ENCODE measurements at places on chromosomes 11 and 22.

DNA sequence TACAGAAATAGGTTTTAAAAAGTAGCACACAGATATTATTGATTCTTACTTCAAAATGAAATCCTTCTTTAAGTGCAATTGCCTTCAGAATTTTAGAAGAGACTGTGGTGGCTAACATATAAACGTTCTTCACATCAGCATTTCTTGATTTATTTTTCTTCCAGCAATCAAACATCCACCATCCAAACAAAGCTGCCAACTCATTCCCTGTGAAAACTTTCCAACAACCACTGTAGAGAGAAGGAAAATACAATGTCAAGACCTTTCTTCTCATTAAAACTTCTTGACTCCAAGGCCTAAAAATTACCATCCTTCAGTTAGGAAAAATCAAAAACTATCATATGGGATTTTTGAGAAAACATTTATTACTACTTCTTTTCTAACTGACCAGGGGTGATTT is 34.0 kb upstream of the P4HA3 start:
- no peak overlapping the region for H3K27ac ChIP-seq
- H3K27me3 ChIP-seq: no peaks in the 10 kb centered on the region
- peaks cover 17% of the 10 kb centered on the region for H3K36me3 ChIP-seq
- DNase-seq: no peak

GRCh38 chr11:107598225-107599139 is 7.5 kb downstream of the ELMOD1 start:
- H3K4me1 ChIP-seq: no peaks in the 10 kb centered on the region
- peaks cover 65% of the 10 kb centered on the region for H3K27me3 ChIP-seq
- H3K27ac ChIP-seq: no peak overlapping the region
- no peaks in the 10 kb centered on the region for H3K36me3 ChIP-seq
- no peak for DNase-seq
- no peak overlapping the region for H3K4me3 ChIP-seq

DNA sequence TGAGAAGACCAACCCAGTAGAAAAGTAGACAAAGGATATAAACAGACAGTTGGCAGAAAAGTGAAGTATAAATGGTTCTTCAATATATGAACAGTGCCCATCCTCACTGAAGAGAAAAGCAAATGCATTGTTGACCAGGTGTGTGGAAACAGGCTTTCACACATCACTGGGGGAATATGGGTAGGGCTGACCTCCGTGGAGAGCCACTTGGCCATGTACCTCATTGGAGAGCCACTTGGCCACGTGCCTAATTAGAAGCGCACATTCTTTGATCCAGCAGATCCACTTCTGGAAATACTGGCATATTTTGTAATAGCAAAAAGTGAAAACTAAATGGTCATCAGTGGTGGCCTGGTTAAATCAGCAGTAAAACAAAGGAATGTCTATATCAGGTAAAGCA is 43.2 kb downstream of the PPP6R3 start:
- no peak overlapping the region for H3K4me3 ChIP-seq
- H3K36me3 ChIP-seq: peaks cover 12% of the 10 kb centered on the region
- H3K27ac ChIP-seq: no peak overlapping the region
- H3K4me1 ChIP-seq: peaks cover 38% of the 10 kb centered on the region
- H3K27me3 ChIP-seq: no peaks in the 10 kb centered on the region

- H3K4me1 ChIP-seq: peaks cover 5% of the 10 kb centered on the region
- no peak for DNase-seq
- H3K36me3 ChIP-seq: no peaks in the 10 kb centered on the region
- no peak overlapping the region for H3K27ac ChIP-seq
- H3K4me3 ChIP-seq: no peak overlapping the region
These were observed 65.5 kb upstream of the EMID1 start for GRCh38 chr22:29139965-29140782.

DNA sequence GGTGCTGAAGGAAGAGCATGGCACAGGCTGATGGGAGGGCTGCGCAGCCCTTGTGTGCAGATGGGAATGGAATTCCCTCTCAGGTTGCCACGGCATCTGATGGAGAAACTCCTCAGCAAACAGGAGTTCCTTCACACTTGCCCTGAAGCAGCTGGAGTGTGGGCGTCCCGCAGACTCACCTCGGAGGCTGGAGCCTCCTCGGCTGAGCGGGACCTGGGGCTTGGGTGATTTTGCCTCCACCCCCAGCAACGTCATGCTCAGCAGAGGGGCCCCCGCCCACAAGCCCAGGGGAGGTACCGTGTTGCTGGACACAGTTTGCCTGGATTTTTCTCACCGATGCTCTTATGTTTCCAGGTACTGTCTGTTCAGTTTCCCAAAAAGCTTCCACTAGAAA is 63.4 kb downstream of the MYO7A start:
- H3K4me1 ChIP-seq: no peaks in the 10 kb centered on the region
- H3K27ac ChIP-seq: no peak overlapping the region

DNA sequence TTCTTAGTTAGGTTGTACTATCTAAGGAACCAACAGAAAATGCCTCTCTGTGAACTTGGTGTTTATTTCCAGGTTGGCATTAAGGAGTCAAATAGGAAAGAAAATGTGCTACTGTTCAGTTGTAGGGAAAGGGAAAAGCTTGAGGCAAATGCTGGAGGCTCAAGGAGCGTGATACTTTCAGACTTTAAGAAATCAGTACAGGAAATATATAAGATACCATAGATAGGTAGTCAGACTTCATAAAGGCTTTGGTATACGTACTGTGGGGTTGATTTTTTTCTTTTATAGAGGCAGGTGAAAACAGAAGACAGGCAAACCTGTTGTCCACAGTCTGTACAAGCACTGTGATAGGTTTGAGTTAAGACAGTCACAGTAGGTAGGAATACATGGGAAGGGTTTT is 30.8 kb downstream of the EP300 start:
- H3K4me3 ChIP-seq: no peak overlapping the region
- H3K36me3 ChIP-seq: peaks cover 25% of the 10 kb centered on the region
- H3K27me3 ChIP-seq: no peaks in the 10 kb centered on the region
- no peak overlapping the region for H3K27ac ChIP-seq
- DNase-seq: no peak

- no peak overlapping the region for H3K4me3 ChIP-seq
- DNase-seq: no peak
- H3K4me1 ChIP-seq: no peaks in the 10 kb centered on the region
- H3K27me3 ChIP-seq: no peaks in the 10 kb centered on the region
These were observed 394.6 kb downstream of the TBC1D22A start for GRCh38 chr22:47157093-47157420.

DNA sequence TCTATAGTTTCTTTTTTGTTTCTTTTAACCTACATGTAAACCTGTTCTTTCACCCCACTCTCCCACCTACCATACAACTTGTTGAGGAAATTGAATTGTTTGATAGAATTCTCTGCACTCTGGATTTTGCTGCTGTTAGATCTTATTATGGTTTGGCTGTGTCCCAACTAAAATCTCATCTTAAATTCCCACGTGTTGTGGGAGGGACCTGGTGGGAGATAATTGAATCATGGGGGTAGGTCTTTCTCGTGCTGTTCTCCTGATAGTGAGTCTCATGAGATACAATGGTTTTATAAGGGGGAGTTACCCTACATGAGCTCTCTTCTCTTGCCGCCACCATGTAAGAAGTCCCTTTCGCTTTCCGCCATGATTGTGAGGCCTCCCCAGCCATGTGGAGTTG is 15.0 kb upstream of the PITPNB start:
- no peak overlapping the region for H3K4me3 ChIP-seq
- H3K36me3 ChIP-seq: peaks cover 13% of the 10 kb centered on the region
- H3K27me3 ChIP-seq: peaks cover 3% of the 10 kb centered on the region
- DNase-seq: no peak
- peaks cover 3% of the 10 kb centered on the region for H3K4me1 ChIP-seq

DNA sequence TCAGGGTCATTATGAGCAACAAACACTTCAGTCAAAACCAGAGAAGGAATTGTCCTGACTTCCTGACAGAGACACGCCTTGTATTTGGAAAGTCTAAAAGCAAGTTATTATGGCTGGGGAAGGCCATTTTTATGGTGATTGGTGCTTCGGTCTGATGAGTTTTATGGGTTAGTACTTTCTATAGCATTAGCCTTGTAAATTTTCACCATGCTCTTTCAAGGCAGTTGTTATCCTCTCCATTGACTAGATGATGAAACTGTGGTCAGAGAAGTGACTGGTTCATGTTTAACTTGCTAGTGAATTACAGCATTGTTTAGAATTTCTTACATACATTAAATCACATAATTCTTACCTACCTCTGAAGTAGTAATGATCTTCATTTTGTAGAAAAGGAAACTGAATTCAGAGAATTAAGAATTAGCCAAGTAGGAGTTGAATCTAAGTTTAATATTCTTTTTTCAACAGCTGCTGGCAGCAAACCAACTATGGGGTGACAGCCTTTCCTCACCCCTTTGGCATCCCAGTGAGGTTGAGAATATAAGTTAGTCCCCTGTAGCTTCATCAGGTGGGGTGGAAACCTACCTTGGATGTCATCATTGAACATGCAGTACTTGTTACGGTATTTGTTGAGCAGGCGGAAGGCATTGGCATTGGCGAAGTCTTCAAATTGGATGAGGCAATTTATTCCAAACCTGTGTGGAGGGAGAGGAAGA is 90.0 kb downstream of the CCDC81 start:
- H3K4me1 ChIP-seq: no peaks in the 10 kb centered on the region
- no peak overlapping the region for H3K4me3 ChIP-seq
- no peaks in the 10 kb centered on the region for H3K36me3 ChIP-seq
- H3K27me3 ChIP-seq: no peaks in the 10 kb centered on the region
- no peak for DNase-seq

GRCh38 chr11:78954261-78954660 is 379.6 kb upstream of the NARS2 start:
- no peaks in the 10 kb centered on the region for H3K4me1 ChIP-seq
- no peak overlapping the region for H3K4me3 ChIP-seq
- H3K27me3 ChIP-seq: no peaks in the 10 kb centered on the region
- no peaks in the 10 kb centered on the region for H3K36me3 ChIP-seq
- no peak overlapping the region for H3K27ac ChIP-seq
- no peak for DNase-seq

DNA sequence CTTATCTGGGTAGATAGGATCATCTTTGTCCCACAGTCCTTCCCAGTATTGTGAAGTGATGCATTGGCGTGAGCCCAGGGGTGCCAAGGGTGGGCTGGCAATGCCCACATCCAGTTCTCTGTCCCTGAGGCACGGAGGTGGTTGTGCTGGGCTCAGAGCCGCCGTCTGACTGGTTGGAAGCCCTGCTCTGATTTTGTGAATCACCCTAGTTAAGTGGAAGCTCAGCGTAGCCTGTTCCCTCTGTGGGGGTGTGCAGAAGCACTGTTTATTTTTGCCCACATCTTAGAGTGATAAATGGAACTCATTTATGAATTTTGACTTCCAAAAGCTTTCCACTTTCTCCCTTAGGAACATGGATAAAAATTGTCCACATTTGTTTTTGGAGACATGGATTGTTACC is 13.6 kb downstream of the BCR start:
- H3K36me3 ChIP-seq: no peaks in the 10 kb centered on the region
- DNase-seq: no peak
- no peaks in the 10 kb centered on the region for H3K4me1 ChIP-seq

DNA sequence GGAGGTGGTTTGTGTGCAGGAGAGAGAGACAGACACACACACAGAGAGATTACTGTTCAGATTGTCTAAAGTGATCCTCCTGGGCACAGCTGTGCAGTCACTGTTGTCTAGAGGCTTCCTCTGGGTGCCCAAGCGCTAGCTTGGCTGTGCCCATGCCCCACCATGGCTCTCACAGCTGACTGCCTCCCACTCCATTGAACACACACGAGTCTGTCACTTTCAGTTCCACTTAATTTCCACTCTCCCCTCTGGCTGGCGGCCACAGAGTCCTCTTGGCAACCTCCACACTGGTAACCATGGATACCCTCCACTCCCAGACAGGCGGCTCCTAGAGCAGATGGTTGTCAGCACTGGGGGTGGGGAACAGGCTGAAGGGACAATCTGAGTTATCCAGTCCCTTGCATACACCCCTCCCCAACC is 29.1 kb downstream of the MAP6 start:
- no peak overlapping the region for H3K4me3 ChIP-seq
- H3K27me3 ChIP-seq: peaks cover 46% of the 10 kb centered on the region
- DNase-seq: no peak

DNA sequence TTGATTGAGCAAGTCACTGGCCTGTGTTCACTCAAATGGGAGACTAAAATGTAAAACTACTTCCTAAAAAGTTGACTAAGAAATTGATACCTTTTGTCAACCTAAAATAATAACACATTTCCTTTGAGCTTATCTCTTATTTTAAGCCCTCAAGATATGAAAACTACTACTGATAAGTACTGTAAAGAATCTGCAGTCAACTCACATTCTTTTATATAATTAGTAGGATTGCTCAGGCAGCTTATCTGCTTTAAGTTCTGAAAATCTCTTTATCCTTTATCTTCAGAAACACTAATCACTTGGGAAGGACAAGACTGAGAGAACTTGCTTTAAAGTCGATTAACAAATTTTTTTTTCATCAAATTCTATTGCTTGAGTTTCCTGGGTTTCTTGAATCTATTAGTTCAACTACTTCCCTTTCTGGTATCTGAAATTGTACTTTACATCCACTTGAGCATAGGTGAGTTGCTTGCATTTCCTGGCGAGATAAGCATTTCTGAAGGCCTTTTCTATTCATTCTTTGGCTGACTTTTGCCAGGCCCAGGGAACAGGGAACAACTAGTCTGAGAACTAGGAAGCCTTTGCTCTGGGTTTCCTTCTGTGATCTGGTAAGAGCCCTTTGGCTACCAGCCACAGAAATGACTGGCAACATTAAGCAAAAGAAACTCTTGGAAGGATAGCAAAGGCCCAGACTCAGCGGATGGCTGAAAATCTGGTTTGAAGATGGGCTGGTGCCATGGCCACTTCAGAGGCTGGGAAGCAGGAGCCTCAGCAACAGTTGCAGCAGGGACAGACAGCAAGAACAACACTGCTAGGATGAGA is 19.3 kb upstream of the CSRP3 start:
- no peak overlapping the region for H3K27ac ChIP-seq
- H3K36me3 ChIP-seq: peaks cover 32% of the 10 kb centered on the region
- no peaks in the 10 kb centered on the region for H3K4me1 ChIP-seq
- no peak overlapping the region for H3K4me3 ChIP-seq

DNA sequence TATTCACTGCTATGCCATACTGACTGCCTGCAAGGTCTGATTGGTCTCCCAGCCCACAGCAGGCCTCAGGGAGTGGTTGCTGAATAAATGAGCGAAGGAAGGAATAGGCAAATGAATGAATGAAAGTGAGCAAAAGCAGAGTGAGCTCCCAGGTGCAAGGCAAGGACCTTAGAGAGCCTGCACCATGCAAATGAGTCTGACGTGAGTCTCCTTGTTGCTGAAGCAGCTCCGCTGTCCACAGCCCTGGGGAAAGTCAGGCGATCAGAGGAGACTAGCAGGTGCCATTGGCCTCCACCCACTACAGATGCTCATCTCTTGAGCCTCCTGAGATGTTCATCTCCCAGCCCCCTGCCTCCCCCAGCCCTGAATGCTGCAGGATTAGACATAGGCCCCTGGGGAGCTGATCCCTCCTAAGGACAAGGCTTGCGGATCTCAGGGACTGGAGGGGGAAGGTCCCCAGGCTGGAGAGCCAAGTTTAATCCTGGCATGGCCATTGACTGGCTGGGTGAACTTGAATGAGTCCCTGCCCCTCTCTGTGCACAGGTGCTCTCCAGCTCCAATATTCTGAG is 22.1 kb downstream of the GDPD5 start:
- H3K36me3 ChIP-seq: no peaks in the 10 kb centered on the region
- peaks cover 16% of the 10 kb centered on the region for H3K4me1 ChIP-seq
- no peak for DNase-seq
- no peak overlapping the region for H3K4me3 ChIP-seq
- H3K27ac ChIP-seq: no peak overlapping the region
- no peaks in the 10 kb centered on the region for H3K27me3 ChIP-seq

- H3K27ac ChIP-seq: no peak overlapping the region
- H3K27me3 ChIP-seq: peaks cover 11% of the 10 kb centered on the region
- H3K4me1 ChIP-seq: no peaks in the 10 kb centered on the region
- H3K36me3 ChIP-seq: no peaks in the 10 kb centered on the region
- no peak for DNase-seq
These were observed 70.7 kb upstream of the PAX6 start for GRCh38 chr11:31881825-31882224.

Measured in activated naive CD8-positive, alpha-beta T cell treated with anti-CD3 and anti-CD28 coated beads, Interleukin-2, amount 10 ng/mL, durations not matched to agents 7 days and 5 days (primary cell).